ENCODE measurements at places on chromosomes 16 and 17.

GRCh38 chr17:18916816-18917500 is 35.0 kb upstream of the SLC5A10 start:
- peak; percentile 74 for DNase-seq

- DNase-seq, result no peak
Measured at GRCh38 chr17:77074681-77075080, 66.1 kb upstream of the SEC14L1 start.

DNA sequence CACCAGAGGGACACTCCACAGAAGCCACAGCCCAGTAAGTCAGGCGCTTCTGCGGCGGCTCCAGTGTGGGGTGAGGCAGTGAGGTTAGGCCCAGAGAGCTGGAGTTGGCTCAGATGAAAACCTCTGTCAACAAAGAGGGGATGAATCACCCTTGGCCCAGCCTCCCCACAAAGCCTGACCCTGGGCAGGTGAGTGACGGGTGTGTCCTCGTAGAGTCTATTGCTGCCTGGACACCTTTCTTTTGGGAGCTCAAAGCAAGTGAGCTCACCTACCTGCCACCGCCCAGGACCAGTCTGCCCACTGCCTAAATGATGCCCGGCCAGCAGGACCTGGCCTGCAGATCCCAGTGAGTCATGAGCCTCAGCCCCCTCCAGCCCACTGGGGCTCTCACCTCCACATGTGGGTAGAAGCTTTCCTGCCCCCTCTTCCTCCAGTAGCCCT is 24.9 kb upstream of the DBNDD1 start:
- no peak for DNase-seq

- DNase-seq, result peak; percentile 63
Measured at GRCh38 chr17:43791589-43791988, 11.4 kb downstream of the CFAP97D1 start.

- no peak for DNase-seq
Measured at GRCh38 chr17:39239640-39240314, 14.0 kb upstream of the STAC2 start.

DNA sequence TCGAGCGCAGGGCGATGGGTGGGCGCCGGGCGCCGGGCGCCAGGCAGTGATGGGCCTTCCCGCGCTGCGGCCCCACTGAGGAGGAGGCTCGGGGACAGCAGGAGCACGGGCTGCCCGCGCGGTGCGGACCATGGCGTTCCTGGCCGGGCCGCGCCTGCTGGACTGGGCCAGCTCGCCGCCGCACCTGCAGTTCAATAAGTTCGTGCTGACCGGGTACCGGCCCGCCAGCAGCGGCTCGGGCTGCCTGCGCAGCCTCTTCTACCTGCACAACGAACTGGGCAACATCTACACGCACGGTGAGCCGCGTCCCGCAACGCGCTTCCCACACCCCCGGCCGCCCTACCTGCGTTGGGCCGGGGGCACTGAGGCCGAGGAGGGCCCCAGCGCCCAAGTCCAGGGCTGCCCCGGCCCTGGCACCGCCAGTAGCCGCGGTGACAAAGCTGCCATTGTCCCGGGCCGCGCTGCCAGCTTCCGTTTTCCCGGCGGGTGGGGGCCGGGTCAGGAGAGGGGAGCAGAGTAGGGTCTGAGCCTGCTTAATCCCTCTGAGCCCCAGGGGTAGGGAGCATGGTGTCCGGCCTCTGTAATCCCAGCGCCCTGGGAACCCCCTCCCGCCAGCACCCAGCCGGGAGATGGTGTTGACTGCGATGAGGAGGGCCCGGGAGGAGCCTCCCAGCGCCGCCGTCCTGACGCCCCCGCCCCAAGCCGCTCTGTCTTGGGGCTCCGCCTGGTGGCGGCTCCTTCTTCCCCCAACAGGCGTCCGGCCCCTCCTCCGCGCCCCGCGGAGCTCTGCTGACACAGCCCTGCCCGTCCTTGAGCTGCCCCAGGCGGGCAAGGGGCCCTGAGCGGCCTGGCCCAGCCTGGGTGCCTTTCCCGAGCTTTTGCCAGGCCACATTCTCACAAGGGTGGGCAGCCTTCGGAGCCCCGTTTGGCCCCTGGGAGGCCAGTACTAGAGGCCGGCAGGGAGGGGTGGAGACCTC is 685 bp downstream of the PAQR4 start:
- DNase-seq, result peak; percentile 60

- no peak for DNase-seq
Measured at GRCh38 chr17:60383379-60383778, 8.6 kb downstream of the USP32 start.

DNA sequence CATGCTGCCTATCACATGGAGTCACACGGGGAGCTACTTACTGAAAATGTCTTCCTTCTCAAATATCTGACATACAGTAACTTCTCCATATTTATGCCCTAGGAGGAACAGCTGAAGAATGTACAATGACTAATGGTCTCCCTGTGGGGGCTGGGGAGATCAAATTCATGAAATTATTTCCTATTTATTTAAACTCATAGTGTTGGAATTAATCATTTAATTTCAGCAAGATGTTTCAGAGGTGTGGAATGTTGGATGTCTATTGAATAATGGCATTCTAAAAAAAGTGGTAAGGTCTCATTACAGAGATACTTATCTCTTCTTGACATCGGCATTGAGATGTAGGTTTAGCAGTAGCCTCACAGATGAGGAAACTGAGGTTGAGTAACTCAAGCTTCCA is 214.3 kb upstream of the CDH11 start:
- peak; percentile 41 for DNase-seq

GRCh38 chr17:30414486-30414885 is 35.8 kb downstream of the CPD start:
- no peak for DNase-seq

DNA sequence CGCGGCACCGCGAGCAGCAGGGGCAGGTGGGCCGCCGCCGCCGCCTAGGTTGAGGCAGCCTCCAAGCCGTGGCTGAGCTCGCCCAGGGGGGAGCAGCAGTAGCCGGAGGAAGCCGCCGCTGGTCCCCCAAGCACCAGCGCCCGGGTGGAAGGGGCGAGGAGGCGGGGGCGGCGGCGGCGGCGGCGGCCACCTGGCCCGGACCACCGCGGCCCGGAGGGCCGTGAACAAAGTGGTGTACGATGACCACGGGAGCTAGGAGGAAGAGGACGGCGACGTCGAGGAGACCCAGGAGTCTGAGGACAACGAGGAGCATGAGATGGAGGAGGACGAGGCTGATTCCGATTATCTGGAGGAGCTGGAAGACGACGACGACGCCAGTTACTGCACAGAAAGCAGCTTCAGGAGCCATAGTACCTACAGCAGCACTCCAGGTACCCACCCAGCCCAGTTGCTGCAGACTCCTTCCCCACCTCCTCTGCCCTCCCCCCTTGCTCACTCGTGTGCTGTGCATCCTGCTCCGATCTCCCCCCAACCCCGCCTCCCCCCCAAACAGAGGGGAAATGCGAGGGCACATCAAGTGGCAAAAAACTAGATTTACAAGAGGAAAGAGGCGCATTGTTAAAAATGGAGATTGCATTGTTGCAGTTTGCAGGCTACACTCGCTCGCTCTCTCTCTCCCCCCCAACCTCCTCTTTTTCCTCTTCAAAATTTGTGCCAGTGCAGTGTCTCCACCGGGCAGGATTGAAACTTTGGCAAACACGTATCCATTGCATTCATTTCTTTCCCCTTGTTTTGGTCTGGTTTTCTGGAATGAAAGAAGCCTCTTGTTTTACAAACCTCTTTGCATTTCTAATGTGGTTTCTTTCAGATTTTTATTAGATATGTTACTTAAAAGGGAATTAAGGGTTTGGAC is 41.8 kb upstream of the AMZ2 start:
- no peak for DNase-seq
